ENCODE measurements at places on chromosomes 4 and X.

GRCh38 chr4:26557164-26557563 is 26.7 kb upstream of the TBC1D19 start:
- DNase-seq = peak; percentile 98

GRCh38 chrX:47500554-47500953 is 17.5 kb upstream of the ZNF41 start:
- DNase-seq = no peak

DNA sequence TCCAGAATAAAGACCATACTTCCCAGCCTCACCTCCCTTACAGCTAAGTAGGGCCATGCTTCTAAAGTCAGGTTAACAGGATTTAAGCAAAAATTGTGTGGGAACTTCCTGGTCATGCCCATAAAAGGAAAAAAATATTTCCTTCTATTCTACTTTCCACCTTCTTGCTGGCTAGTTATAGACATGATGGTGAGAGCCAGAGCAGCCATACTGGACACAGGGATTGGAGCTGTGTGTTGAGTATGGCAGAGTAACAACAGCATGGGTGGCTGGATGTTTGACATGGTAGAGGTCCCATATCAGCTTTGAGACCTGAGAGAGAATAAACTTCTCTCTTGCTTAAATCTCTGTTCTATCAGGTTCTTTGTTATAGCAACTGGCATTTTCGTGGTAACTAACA is 15.1 kb upstream of the CBR4 start:
- no peak for DNase-seq

DNA sequence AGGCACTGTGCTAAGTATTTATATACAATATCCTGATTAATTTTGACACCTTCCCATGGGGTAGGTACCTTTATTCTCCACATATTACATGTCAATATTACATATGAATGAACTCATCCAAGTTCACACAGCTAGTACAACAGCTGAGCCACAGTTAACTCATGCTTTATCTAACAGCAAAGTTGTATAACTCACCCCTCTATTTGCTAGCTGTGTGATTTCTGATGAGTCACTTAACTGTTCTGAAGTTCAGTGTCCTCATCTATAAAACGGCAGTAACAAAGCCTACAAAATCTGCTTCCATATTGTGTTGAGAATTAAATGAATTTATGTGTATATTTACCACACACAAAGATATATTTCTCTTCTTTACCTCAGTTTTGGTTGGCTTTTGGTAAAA is 48.2 kb upstream of the KDR start:
- DNase-seq = peak; percentile 47

- DNase-seq = no peak
Observed at GRCh38 chr4:80360084-80360483, 24.6 kb downstream of the CFAP299 start.

GRCh38 chr4:13860126-13860525 is 232.6 kb upstream of the BOD1L1 start:
- no peak for DNase-seq

DNA sequence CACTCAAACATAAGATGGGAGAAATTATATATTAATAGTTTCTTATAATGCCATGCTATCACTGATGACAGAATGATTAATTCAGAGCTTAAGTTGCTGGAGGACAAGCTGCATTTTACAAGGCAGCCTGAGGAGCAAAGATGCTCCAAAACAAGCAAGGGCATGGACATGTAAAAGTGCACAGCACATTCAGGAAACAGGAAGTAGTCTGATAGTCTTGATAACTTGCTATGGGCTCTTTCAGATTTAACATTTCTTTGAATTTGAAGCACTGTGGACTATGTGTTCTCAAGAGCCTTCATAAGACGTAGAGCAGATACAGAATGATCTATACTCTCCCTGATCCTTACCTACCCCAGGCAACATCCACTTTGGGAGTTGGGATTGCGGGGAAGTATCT is 50.0 kb downstream of the AMMECR1 start:
- no peak for DNase-seq

DNA sequence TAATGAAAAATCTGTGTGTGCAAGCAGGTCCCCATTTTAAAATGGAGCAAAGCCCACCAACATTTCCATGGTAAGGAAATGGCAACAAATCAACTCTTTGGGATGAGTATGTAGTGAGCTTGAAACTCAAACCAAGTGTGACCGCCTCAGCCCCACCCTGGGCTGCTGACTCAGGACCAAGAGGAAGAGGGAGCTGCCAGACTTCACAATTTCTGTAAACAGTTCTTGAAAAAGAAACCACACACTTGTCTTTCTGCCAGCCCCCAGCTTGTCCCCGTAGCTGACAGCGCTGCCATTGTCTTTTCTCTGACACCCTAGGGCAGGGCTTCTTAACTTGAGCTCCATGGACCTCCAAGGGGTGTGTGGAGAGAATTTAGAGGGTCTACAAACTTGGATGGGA is 10.3 kb downstream of the RTL5 start:
- DNase-seq = peak; percentile 77

GRCh38 chr4:75555294-75556164 is at the start of gene ODAPH:
ODAPH (plus strand) TSS chr4:75556066; CDS start chr4:75556083, 17 bp downstream.
- no peak for DNase-seq

DNA sequence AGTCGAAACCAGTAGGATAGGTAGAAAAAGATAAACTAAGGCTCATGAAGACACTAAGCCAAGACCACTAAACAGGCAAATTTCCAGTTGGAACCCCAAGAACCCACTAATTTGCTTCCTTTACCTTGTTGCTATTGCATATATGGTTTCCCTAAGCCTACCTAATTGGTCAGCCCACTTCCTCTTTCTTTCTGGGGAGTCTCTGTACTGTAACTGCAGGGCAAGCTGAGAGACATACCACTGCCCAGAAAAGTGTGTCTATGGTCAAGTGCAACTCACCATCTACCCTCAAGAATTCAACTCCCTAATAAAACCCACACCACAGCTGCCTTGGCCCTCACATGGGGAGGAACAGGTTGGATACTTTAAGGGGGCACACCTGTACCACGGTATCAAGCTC is 28.6 kb downstream of the IDS start:
- DNase-seq = no peak

GRCh38 chr4:139219450-139220055 is 42.5 kb upstream of the ELF2 start:
- DNase-seq = no peak

DNA sequence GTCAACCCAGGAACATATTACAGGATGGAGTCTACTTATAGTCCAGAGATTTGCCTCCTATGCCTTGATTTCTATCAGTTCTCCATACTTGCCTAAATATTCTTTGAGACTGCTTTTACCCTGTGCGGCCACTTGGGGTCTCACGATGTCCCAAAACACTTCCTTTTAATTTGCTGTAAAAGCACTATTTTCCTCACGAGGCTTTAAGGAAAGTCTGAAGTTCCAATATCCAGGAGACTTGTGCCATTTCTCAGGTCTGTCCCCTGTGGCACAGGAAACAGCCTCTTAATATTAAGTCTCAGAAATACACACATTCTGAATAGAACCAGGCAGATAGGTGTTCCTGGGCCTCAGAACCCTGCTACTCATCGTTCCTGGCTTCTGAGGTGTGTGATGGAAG is 142.9 kb downstream of the TMEM164 start:
- no peak for DNase-seq

DNA sequence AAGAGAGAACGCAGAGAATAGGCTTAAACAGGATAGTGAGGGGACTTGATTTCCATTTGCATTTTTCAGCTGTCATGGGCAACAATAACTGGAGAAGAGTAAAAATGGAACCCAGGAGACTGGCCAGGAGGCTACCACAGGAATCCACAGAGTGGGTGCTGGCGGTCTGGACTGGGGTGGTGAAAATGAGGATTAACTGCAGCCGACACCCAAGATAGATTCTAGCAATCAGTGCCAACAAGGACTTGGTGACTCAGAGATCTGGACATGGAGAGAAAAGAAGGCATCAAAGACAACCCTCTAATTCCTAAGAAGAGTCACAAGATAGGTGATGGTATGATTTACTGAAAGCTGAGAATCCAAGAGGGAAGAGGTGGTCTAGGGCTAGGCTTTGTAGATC is 102.8 kb downstream of the ATP8A1 start:
- no peak for DNase-seq

- DNase-seq = peak; percentile 83
Observed at GRCh38 chr4:128394778-128395177, 107.2 kb upstream of the PGRMC2 start.

- DNase-seq = no peak
Observed at GRCh38 chrX:118066867-118067515, 49.6 kb downstream of the KLHL13 start.

DNA sequence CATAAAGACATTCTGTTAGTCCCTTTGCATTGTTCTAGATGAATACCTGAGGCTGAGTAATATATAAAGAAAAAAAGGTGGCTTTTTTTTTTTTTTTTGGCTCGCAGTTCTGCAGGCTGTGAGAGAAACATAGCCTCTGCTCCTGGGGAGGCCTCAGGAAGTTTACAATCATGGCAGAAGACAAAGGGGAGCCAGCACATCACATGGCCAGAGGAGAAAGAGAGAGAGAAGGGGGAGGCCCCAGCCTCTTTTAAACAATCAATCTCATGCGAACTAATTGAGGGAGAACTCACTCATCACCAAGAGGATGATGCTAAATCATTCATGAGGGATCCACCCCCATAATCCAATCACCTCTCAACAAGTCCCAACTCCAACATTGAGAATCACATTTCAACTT is 364.0 kb upstream of the EPHA5 start:
- no peak for DNase-seq

GRCh38 chrX:107470198-107470597 is 20.7 kb downstream of the FRMPD3 start:
- no peak for DNase-seq

GRCh38 chrX:132218100-132218812 is 991 bp downstream of the RAP2C start:
- peak; percentile 73 for DNase-seq

DNA sequence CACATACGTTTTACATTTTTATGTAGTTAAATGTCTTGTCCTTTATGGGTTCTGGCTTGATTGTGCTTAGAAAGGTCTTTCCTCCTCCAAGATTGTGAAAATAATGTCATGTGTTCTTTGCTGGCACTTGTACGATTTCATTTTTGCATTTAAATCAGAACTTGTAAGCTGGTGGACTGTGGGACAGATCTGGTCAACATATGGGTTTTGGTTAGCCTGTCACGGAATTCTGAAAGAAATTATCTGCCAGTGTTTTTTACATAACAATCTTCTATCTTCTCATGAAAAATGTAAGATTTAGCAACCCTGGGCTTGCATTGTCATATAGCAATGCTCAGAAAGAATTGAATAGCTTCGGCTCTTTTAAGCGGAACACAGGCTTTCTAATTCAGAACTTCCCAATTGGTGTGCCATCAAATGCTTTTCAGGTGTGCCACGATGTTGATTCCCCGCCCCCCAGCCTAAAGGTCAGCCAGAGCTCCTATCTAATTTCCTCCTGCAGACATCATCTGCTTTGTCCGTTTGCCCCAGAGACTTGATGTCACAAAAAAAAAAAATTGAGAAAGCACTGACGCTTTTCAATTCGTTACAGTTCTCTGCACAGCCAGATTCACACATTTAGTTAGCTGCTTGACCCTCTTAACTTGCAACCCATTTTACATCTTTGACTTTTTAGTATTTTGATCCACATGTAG is 16.2 kb downstream of the AFF1 start:
- DNase-seq = no peak

DNA sequence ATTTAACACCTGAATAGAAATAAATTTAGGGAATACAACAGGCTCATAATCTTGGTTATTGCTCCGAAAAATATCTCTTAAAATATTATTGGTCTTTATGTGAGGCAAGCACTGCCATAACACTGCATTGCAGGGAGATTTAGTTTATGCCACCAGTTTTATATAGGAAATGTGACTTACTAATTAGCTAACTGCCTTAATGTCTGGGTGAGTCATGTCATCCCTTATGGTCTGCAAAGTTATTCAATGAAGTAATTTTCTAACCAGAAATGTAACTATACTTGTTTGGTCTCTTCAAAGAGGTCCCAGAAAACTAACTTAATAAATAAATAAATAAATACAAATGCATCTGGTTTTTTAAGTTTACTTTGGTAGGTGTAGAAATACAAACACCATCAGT is 597.2 kb downstream of the GALNTL6 start:
- no peak for DNase-seq

GRCh38 chrX:77427611-77428010 is 19.6 kb upstream of the FGF16 start:
- DNase-seq = no peak

DNA sequence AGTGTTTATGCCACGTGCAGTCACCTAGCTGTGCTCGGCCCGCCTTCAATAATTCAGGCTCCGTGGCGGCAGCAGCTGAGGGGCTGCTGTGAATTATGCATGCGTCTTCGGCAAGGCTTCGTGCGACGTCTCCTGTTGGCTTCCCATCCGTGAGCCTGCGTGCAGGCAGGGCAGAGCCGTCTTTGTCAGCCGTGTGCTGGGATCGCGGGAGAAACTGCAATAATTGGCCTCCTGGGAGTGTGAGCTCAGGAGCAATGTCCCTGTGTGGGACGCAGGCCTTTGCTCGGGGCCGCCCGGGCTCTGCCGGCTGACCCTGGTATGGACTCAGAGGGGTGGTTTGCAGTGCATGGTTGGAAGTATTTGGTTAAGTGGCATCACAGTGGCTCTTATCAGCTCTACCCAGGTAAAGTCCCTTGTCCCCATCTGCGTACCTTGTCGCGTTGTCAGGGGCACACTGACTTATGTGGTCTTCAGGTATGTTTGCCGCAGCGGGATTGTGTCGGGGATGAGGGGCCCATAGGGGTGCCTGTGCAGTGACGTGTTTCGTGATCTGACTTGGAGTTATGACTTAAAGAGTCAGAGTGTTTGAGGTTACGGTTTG is 34.5 kb upstream of the HGFAC start:
- no peak for DNase-seq

DNA sequence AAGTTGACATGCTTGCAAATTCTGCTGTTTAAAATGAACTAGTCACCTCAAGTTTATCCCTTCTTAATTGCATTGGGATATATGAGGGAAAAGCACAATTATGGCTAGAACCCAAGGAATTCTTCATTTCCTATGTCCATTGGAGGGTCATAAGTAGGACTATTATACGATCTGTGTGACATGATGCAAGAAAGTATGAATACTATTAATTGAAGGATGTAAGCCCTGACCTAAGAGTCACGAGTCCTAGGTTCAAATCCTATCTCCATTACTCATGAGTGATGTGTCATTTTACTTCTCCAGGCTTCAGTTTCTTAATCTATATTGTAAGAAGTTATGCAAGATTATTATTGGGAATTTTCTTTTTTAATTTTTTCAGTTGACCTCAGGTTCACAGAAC is 542.9 kb upstream of the GRIA3 start:
- no peak for DNase-seq

- DNase-seq = no peak
Observed at GRCh38 chr4:8258552-8259212, 10.9 kb upstream of the HTRA3 start.

DNA sequence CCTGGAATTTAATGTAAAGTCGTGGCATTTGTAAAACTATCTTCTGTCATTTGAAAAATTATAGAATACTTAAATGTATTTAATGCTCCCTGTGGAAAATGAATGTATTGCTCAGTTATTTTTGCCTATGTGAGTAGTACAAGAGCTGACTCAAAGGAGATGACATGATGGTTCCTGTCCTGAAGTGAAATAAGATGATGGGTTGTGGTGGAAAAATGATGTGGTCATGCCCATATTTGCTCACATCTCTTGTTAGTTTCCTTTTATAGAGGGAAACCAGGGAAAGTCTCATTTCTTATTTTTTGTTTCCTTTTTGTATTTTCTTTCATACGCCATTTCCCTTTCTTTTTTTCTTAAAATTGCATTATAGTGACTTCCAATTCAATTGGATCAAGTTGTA is 23.7 kb downstream of the PLS3 start:
- DNase-seq = peak; percentile 68

- peak; percentile 75 for DNase-seq
Observed at GRCh38 chrX:151982222-151982621, 7.7 kb upstream of the GABRE start.

GRCh38 chr4:2875556-2875955 is 31.9 kb downstream of the ADD1 start:
- DNase-seq = no peak

All from stromal cell of bone marrow (primary cell).